HepG2 (cell line): ENCODE measurements at places on chromosomes 12 and 14. TPM values are rescaled to one million over a fixed set of nuclear protein-coding genes. Genes with fewer than 3 reads are reported as not detected.

The AMDHD1 gene
- 6.2 and 6.5 TPM in 2 replicates for total RNA-seq

The EPYC gene
- total RNA-seq, result not detected in 2 replicates

The AQP2 gene
- not detected in 2 replicates for total RNA-seq

The NAV3 gene
- 0.18 and 0.51 TPM in 2 replicates for total RNA-seq

The SLC16A7 gene
- total RNA-seq, result 1.3 TPM in 2 replicates

The FAM186B gene
- total RNA-seq, result 0.17 and 0.20 TPM in 2 replicates

The ANO6 gene
- total RNA-seq, result 45.8 and 57.1 TPM in 2 replicates

The OR10P1 gene
- total RNA-seq, result not detected in 2 replicates

The KCNK13 gene
- total RNA-seq, result 0.29 and 0.31 TPM in 2 replicates

The TSPAN31 gene
- 5.4 and 10.4 TPM in 2 replicates for total RNA-seq

The ACRBP gene
- not detected in 2 replicates for total RNA-seq

The GALNT9 gene
- total RNA-seq, result 0.04 TPM in 1 of 2 replicates, not detected in the other

The LRTM2 gene
- total RNA-seq, result not detected in 2 replicates

The PNP gene
- 74.8 and 117 TPM in 2 replicates for total RNA-seq

The HOXC11 gene
- not detected in 2 replicates for total RNA-seq

The CNTN1 gene
- total RNA-seq, result 0.07 and 0.29 TPM in 2 replicates

The OAS3 gene
- total RNA-seq, result 10.5 and 16.7 TPM in 2 replicates

The KRT7 gene
- not detected in 2 replicates for total RNA-seq

The TSPAN19 gene
- total RNA-seq, result not detected in 2 replicates

The KRT6C gene
- not detected in 2 replicates for total RNA-seq

The ITGA7 gene
- total RNA-seq, result 0.24 and 0.75 TPM in 2 replicates

The SMCO2 gene
- total RNA-seq, result not detected in 2 replicates

The DIO2 gene
- total RNA-seq, result not detected in 2 replicates

The SERPINA4 gene
- total RNA-seq, result 17.2 and 39.1 TPM in 2 replicates

The KRT83 gene
- total RNA-seq, result not detected in 2 replicates

The OVCH1 gene
- total RNA-seq, result not detected in 2 replicates

The LRRC43 gene
- not detected in 2 replicates for total RNA-seq

The FRS2 gene
- total RNA-seq, result 16.8 and 31.4 TPM in 2 replicates

The MMP19 gene
- 0.07 TPM in 1 of 2 replicates, not detected in the other for total RNA-seq

The RNU6-7 gene
- under 0.01 TPM in 1 of 2 replicates, not detected in the other for total RNA-seq

The ADAM20 gene
- total RNA-seq, result 0.18 TPM in 1 of 2 replicates, not detected in the other

The OAS2 gene
- 0.24 and 0.44 TPM in 2 replicates for total RNA-seq

The MVK gene
- total RNA-seq, result 47.1 and 66.9 TPM in 2 replicates

The BDKRB2 gene
- not detected in 2 replicates for total RNA-seq

The TRHDE gene
- not detected in 2 replicates for total RNA-seq

The BIN2 gene
- not detected in 2 replicates for total RNA-seq

The CDKN3 gene
- total RNA-seq, result 88.9 and 111 TPM in 2 replicates

The ERP27 gene
- 5.1 and 6.6 TPM in 2 replicates for total RNA-seq

The DIP2B gene
- total RNA-seq, result 35.8 and 52.4 TPM in 2 replicates

The AKAP3 gene
- total RNA-seq, result 0.49 and 0.84 TPM in 2 replicates

The RASSF8 gene
- 9.2 and 10.4 TPM in 2 replicates for total RNA-seq

The GNB3 gene
- 0.17 and 1.3 TPM in 2 replicates for total RNA-seq

The GZMB gene
- total RNA-seq, result not detected in 2 replicates

The ASPG gene
- total RNA-seq, result not detected in 2 replicates

The PDE3A gene
- total RNA-seq, result 1.5 and 2.3 TPM in 2 replicates

The FBRSL1 gene
- 3.7 and 7.9 TPM in 2 replicates for total RNA-seq

The AKAP5 gene
- total RNA-seq, result 1.5 and 2.1 TPM in 2 replicates

The RNF31 gene
- total RNA-seq, result 65.9 and 86.8 TPM in 2 replicates

The ARPC3 gene
- total RNA-seq, result 234 and 322 TPM in 2 replicates

The KLRK1 gene
- not detected in 2 replicates for total RNA-seq

The NELL2 gene
- 0.11 TPM in 1 of 2 replicates, not detected in the other for total RNA-seq

The ST8SIA1 gene
- not detected in 2 replicates for total RNA-seq

The RERG gene
- total RNA-seq, result not detected in 2 replicates

The RHOJ gene
- 0.22 and 0.49 TPM in 2 replicates for total RNA-seq
